ENCODE measurements at places on chromosomes 1 and 21.

DNA sequence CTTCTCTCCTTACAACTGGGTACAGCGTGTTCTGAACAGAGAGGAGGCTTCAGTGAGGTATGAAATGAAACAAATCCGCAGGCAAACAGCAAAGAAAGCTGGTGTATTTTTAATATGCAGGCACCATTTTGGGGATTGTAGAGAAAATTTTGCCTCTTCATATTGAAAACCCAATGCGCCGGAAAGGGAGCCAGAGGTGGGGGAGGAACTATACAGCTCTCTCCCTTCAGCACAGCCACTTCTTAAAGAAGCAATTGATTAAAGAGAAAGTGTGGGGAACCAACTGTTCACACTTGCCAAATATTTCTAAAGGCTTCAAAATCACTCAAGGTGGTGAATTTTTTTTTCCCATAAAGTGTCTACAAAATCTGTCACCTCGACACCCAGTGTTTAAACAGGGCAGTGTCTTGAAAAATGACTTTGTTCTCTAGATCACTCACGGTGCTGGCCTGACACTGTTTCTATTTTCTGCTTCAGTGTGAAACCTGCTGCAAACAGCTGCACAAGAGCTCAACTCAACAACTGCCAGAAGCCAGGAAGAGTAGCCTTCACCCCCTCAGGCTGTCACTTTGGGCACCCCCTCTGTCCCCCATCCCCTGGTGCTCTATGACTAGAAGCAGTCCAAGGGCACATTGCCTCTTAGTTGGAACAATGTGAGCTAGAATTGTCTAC lies 123.8 kb upstream of the CTTNBP2NL start:
- DNase-seq = no peak

DNA sequence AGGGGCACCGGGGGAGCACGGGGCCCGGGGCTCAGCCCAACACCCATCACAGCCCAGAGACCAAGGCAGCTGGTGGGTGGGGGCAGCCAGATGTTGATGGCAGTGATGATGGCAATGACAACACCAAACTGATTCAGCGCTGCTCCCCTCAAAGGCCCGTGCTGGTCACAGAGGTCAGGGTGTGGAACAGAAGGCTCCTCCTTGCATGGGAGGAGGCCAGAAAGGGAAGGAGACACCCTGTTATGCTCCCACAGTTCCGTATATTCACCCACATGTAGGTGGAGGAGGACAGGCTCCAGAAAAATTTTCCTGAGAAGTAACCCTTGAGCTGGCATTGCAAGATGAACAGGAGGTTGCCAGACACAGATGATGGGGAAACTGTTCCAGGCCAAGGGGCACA lies 414 bp downstream of the GUCA2B start:
- no peak for DNase-seq

GRCh38 chr1:18807334-18808063 lies 52.0 kb downstream of the TAS1R2 start:
- no peak for DNase-seq

GRCh38 chr21:21907271-21907670 lies 909.1 kb downstream of the NCAM2 start:
- DNase-seq = no peak

GRCh38 chr21:38504066-38504465 lies 5.8 kb upstream of the ERG start:
- no peak for DNase-seq

DNA sequence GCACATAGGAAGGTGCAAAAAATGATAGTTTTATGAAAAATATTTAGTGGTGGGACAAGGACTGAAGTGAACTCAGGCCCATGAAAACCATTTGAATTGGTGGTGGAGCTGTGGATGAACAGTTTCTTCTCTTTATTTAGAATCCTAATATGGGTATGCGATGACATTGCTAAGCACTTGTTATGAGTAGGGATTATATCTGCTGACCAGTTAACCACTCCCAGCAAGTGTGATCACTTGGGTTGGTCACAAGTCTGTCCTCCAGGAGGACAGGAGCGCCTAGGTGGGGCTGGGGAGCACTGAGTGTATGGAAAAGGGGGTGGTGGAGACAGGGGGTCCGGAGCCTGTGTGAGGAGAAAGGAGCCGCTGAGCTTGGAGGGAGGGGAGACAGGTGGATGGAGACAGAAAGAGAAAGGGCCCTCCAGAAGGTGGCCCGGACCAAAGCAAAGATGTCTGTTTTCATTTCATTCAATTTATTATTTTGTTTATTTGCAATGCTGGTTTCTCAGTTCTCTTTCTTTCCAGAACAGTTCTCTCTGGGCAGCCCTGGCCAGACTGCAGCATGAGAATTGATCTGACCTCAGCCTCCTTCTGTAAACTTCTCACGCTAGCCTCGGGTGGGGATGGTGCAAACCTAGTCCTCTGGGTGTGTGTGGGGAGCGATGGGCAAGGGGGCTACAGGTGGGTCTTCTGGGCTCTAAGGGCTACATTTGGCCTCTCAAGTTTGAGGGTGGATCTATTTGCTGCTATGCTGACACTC lies 9.9 kb upstream of the ZSCAN20 start:
- DNase-seq = no peak

DNA sequence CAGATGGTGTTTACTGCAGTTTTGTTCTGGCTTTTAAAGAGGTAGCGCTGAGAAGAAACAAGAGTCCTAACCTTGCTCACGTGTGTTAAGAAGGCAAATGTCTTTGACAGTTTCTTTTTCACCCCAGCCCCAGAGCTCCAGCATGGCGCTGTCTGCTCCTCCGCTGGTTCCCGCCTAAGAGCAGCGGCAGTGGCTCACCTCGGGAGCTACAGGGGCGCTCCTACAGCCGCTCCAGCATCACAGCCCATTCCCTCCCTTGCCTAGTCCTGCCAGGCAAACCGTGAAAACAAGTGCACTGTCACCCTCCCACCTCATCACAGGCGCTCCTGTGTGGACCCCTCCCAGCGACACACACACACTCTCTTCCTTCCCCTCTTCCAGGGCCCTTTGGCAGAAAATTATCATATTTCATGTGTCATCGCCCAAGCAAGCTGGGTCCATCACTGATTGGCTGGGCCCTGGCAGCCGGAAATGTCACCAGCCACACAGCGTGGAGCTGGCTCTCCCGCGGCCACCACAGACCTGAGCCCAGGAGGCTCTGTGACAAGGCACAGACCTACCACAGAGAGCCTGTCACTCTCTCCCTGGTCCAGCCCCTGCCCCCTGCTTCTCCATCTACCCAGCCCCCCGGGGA lies 1.2 kb upstream of the HIVEP3 start:
- peak; percentile 86 for DNase-seq

GRCh38 chr1:93613898-93614297 lies 67.7 kb downstream of the BCAR3 start:
- DNase-seq = no peak

DNA sequence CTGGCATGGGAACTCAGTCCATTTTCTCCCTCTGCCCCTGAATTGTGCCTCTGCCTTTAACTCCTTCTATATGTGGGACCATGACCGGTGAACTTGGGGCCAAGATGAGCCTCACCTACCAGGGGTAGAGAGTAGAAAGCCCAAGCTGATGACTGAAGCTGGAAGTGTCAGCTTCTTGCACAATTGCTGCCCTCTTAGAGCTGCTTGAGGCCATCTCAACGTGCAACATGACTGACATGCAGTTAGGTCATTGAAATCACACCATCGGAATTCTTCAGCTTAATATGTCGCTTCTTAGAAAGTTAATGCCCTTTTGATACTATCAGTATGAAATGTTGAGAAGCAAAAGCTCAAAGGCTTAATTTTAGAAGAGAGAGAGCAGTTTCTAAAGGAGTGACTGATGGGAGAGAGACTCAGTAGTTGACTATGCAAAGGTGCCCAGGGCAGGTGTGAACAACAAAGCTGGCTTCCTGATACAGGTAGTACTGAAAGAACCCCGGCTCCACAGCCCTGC lies 89.4 kb upstream of the UBE2U start:
- DNase-seq = no peak

DNA sequence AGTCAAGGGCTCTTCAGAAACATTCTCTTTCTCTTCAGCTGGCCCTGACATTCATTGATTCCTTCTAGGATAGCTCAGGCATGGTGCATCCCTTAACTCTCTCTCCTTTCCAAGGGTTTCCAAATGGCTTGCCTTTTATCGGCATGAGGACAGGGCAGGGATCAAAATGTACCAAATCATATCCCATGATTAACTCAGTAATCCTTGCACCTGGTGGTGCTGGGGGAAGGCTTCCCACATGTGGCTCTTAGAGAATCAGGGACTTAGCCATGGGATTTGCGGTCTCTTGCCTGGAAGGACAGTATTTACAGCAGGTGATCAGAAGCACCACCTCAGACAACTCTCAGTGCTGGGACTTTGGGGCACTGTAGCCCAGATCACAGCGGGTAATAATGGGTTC lies 46.2 kb upstream of the EDEM3 start:
- DNase-seq = no peak

GRCh38 chr1:223242971-223243370 lies 99.9 kb upstream of the TLR5 start:
- DNase-seq = no peak

- no peak for DNase-seq
These were observed 181.5 kb downstream of the DISC1 start for GRCh38 chr1:231808116-231808515.

GRCh38 chr1:199447906-199448305 lies 579.6 kb upstream of the NR5A2 start:
- DNase-seq = no peak

GRCh38 chr1:22567197-22567596 lies 3.9 kb downstream of the EPHA8 start:
- DNase-seq = no peak

GRCh38 chr1:27253596-27253995 lies 19.2 kb downstream of the WDTC1 start:
- no peak for DNase-seq

DNA sequence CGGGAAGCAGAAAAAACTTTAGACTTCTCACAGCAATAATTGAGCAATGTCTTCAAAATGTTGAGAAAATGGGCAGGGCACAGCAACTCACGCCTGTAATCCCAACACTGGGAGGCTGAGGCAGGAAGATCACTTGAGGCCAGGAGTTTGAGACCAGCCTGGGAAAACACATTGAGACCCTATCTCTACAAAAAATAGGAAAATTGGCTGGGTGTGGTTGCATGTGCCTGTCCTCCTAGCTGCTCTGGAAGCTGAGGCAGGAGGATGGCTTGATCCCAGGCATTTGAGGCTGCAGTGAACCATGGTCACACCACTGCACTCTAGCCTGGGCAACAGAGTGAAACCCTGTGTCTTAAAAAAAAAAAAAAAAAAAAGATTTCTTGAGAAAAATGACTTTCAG lies 7.8 kb upstream of the ZFP69 start:
- DNase-seq = no peak

GRCh38 chr1:205488074-205488723 lies 16.3 kb upstream of the CDK18 start:
- peak; percentile 74 for DNase-seq

GRCh38 chr1:111836111-111836510 lies 80.4 kb downstream of the DDX20 start:
- DNase-seq = no peak

DNA sequence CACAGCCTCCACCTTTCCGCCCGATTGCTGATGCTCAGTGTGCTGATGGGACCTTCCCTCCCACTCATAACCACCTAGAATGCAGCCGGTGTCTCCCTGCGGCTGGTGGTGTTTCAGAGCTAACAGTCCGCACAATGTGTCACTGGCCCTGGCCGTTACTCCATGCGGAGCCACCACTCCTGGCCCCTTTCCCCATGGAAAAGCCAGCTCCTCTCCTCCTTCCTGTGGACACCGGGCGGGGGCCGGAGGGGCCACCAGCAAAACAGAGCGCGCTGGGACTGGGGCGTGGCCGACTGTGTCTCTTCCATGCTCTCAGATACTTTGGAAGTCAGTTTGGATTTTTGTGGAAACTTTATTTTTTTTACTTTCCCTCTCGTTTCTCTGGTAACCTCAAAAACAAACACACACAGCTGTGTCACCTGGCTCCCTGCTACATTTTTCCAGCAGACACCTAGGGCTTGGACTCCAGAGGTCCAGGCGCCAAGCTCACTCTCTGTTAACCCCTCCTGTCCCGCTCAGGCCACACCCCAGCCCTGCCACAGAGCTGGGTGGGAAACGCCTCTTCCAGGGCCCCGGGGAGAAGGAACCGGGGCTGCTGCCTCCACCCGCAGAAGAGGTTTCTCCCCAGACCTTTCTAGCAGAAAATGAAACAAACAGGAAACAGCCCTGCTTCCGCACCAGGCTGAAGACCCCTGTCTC lies 32.5 kb upstream of the COL6A2 start:
- peak; percentile 38 for DNase-seq

DNA sequence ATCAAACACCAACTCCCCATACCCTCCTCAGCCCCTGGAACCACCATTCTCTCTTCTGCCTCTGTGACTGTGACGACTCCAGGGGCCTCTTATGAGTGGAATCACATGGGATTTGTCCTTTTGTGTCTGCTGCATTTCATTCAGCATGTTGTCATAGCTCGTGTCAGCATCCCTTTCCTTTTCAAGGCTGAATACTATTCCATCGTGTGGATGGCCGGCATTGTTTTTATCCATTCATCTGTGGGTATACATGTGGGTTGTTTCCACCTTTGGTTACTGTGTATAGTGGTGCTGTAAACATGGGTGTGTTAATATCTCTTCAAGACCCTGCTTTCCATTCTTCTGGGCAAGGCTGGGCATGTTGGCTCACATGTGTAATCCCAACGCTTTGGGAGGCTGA lies 17.1 kb upstream of the OBSCN start:
- no peak for DNase-seq

- no peak for DNase-seq
These were observed 6.2 kb downstream of the LRRC3 start for GRCh38 chr21:44461464-44462001.

GRCh38 chr1:11616766-11617165 lies 37.5 kb downstream of the FBXO2 start:
- no peak for DNase-seq

DNA sequence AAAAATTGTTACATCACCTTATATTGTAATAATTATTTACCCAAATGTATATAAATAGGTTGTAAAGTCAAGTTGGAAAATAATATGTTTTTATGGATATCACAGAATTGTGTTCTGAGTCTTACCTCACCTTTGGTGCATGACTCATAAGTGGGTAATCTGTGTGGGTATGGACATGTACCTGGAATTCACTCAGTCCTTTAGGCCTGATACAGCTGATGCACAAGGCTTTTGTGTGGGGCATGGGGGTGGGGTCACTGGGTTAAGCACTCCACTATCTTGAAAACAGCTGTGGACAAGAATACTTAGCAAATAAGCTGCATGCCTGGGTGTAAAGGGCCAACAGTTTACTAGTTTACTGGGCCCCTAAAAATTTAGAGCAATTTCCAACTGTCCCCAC lies 34.4 kb downstream of the INKA2 start:
- DNase-seq = peak; percentile 38

DNA sequence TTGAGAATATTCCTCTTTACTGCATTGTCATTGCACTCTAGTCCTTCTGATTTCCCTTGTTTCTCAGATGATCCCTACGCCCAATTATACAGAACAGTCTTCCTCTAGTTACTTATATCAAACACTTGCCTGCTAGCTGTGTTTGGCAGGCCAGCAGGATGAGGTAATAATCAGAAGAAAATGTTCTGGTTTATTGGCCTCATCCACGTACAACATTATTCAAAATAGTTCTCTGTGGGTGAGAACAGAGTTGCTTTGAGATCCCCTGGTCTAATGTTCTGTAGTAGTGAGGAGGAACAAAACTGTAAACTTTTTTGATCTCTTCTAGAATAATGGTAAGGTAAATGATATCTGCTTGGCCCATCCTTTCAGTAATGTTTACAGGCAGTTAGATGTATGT lies 22.3 kb upstream of the C1orf105 start:
- DNase-seq = no peak

GRCh38 chr1:205321162-205321958 lies at the start of gene NUAK2:
Gene NUAK2, minus strand, starts transcription at chr1:205321745. Its CDS starts 117 bp downstream, at chr1:205321628.
- peak; percentile 94 for DNase-seq
